ENCODE measurements at places on chromosomes 3 and 15.

- no peak for DNase-seq
These were observed 51.3 kb downstream of the TPRG1 start for GRCh38 chr3:189222927-189223636.

DNA sequence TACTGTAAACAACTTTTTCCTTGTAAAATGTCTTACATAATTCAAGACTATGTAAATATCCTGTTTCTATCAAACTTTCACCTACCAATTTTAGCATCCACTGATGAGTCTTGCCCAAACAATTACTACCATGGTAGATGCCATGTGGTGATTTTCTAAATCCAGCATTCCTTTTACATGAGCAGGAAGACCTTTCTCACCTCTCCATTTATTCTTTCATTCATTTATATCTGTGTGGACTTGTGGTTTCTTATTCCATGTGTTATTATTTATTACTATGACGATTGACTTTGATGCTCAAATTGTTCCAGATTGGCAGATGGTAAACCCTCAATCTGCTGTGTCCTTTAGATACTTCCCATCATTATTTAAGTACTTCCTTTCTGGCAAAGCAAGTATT is 62.4 kb downstream of the IFT57 start:
- no peak for DNase-seq

GRCh38 chr15:80003171-80003570 is 32.2 kb upstream of the BCL2A1 start:
- no peak for DNase-seq

- no peak for DNase-seq
These were observed 381.1 kb downstream of the CTNNB1 start for GRCh38 chr3:41580274-41580959.

- DNase-seq = no peak
These were observed 283.2 kb upstream of the KCNH8 start for GRCh38 chr3:18864933-18865731.

- no peak for DNase-seq
These were observed 7.7 kb downstream of the ASTE1 start for GRCh38 chr3:131018970-131019369.

DNA sequence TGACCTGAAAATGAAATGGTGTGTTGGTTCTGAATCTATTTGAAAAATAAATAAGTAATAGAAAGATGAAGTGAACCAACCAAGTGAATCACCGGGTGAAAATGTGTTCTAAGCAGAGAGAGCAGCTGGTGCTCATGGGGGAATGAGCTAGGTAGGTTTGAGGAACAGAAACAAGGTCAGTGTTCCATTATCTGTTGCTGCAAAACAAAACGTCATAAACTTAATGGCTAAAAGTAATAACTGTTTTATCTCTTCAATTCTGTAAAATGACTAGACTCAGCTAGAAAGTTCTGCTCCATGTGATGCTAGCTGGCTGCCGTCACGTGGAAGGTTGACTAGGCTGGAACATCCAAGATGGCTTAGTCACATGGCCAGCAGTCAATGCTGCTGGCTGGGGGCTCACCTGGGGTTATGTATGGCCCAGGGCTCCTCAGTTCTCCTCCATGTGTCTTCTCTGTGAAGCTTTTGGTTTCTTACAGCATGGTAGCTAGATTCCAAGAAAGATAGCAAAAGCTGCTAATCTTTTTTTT is 13.3 kb upstream of the SH3BP5 start:
- DNase-seq = peak; percentile 25

DNA sequence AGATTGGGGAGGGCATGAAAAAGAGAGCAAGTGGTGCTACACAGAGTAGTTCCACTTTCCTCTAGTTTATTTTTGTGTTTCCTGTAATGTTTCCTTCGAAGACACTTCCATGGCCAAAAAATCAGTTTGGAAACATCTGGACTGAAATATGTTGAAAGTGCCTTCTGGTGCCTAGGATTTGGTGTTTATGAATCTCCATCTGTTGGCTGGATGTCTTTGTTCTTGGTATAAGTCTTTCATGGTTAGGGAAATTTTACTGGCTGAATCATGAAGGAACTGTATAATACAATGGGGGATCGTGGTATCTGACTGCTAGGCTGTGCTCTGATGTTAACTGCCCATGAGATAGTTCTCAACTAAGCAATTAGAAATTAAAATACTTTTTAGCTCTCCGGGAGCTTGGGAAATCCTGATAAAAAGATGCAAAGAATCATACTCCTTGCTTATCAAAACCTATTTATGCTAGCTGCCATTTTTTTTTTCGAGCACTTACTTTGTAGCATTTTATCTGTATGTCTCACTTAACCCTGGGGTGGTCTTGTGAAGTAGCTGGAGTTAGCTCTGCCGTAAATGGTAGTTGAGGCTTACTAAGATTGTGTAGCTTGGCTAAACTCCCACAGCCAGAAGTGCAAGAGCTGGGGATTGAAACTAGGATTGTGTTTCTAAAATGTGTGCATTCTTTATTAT is 21.9 kb downstream of the AKAP13 start:
- DNase-seq = no peak

GRCh38 chr15:86066174-86066834 is 13.4 kb upstream of the AGBL1 start:
- no peak for DNase-seq

GRCh38 chr15:99042892-99043291 is 35.3 kb upstream of the PGPEP1L start:
- DNase-seq = no peak

GRCh38 chr3:183151086-183151485 is 11.4 kb downstream of the LAMP3 start:
- DNase-seq = no peak

- DNase-seq = no peak
These were observed 667 bp downstream of the CEMIP start for GRCh38 chr15:80779658-80780415.

DNA sequence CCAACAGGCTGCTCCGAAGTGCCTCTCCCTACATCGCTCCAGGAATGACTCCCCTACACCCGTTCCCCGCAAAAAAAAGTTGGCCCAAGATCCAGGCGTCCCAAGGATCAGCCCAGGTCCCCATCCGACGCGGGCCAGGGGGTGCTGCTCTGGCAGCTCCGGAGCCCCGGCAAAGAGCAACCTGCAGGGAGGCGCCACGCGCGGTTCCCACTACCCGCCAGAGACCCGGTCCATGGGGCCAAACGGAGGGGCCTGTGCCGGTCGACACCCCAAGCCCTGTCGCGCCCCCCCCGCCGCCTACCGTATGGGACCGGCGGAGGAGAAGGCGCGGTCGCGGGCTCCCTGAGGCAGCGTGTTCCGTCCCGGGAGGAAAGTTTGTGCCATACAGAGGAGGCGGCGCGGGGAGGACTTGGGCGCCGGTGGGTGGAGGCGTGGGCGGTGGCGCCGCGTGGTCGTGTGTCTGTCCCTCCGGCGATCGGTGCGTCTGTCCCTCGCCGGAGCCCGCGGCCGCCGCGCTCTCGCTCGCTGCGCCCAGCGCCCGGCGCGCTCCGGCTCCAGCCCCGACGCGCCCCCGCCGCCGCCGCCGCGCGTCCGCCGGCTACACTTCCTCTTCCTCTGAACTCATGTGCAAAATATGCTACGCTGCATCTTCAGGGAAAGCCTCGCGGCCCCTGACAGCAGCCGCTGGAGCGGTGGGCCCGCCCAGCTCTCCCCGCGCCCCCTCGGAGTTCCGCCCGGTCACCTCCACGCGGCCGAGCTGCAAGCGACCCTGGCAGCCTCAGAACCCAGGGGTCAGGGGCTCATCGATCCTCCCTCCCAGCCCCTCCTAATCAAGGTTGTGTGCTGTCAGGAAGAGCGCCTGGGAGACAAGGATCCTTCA is at the start of gene RFTN1:
Gene RFTN1, minus strand, starts transcription at position 559 of the 880 bp plus-strand sequence. CDS start 19,830 bp downstream, outside the sequence.
- no peak for DNase-seq

- DNase-seq = peak; percentile 45
These were observed 207.1 kb downstream of the TP63 start for GRCh38 chr3:189838291-189838690.

GRCh38 chr3:72891053-72891855 is 3.4 kb downstream of the GXYLT2 start:
- no peak for DNase-seq

GRCh38 chr3:127194601-127195187 is 1.8 kb downstream of the PRR23E start:
- DNase-seq = no peak

DNA sequence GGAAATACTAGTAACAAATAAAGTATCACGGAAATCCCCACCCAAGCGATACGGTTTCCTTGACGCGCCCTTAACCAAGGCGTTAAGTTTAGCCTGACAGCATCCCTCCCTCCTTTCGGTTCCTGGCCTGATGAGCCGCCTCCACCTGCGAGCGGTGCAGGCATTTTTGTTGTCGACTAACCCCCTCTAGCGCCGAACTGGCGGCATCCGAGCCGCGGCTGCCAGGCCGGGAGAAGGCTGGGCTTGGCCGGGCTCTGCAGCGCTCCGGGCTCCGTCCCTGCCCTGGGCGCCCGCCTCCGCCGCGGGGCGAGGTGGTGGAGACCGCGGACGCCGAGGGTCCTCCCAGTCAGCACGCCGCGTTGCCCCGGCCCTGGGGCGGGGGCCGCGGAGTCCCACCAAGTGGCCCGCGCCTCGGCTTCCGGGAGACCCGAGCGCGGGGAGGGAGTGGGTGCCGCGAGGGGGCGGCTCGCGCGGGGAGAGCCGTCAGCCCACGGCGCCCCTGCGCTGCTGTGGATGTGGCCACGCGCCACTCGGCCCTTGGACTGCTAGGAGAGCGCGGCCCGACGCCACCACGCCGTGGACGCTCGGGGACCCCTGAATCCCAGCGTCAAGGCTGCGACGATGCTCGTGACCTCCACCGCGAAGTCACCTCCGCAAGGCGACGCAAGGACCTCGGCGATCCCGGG is 1.1 kb upstream of the EPHA6 start:
- DNase-seq = no peak

DNA sequence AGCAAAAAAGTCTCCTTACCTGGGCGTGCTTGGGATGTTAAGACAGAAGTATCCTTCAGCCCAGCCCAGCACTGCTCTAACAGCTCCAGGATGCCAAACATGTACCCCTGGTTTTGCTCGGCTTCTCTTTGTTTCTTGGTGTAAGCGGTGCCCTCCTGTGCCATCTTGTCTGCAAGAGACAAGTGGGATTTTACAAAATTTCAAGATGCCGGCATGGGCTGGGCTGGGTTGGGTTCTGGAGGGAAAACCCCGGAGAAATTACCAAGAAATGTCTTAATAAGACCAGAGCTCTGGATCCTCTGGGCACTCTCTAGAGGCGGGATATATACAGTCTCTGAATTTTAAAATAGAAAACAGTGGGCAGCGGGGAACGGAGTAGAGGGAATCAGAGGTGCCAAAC is 4.6 kb upstream of the SOX14 start:
- DNase-seq = no peak

DNA sequence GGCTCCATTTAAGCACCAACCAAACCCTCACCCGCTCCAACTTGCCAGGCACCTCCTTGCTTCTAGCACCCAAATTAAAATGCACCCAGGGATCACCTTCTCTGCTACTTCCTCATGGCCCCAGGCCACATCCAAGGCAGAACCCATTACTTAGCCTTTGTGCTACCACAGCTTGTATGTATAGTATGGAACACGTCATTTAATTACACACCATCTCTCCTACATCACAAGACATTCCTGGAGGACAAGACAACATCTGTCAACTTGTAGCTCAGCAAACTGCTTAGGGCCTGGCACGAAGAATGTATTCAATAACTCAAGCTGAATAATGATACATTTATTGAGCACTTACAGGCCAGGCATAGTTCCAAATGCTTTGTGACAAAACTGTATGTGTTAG is 23.3 kb downstream of the ZDHHC3 start:
- DNase-seq = no peak

GRCh38 chr3:128080323-128081080 is 28.3 kb downstream of the SEC61A1 start:
- no peak for DNase-seq

- DNase-seq = no peak
These were observed 33.0 kb downstream of the FBXL22 start for GRCh38 chr15:63630036-63630751.

GRCh38 chr15:30650012-30650929 is 24.3 kb downstream of the ARHGAP11B start:
- DNase-seq = no peak

DNA sequence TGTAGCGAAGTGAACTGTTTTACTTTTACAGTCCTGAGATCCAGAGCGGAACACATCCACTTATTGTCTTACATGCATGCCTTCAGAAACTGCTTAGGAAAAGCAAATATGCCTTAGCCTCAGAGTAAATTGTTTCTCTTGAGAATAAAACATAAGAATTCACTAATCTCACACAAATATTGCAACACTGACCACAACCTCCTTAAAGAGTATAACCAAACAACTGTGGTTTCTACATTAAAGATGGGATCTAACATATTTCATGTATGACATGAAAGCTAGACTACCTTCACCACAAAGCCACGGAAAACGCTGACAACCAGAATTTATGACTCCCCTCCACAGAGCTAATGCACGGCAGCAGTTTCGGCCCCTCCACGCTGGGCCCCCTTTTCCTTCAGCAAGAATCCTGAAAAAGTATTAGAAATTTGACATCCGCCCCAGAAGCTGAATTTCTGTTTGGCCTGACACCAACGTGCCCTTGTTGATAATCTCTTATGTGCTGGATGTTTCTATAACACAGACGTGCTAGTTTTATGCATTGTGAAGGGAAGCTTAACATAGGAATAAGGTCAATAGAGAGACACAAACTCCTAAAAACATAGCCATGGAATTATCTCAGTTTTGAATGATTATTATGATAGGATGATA is 84.6 kb downstream of the GREM1 start:
- DNase-seq = no peak

DNA sequence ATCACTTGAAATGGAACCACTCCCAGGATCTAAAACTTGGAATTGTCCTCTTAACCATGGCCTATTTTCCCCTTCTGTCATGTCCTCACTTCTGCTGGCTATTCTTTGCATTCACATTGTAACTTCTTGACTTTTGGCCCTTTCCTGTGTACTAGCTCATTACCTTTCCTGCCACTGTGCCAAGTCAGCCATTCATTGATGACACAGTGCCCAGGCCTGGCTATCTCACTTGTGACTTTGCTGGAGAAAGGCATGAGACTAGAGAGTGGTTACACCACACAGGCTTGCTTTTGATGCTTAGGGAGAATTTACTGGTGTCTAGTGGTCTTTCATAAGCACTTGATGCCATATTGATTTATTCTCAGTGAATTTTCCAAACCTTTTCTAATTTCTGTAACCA is 101.1 kb downstream of the NR1D2 start:
- no peak for DNase-seq

DNA sequence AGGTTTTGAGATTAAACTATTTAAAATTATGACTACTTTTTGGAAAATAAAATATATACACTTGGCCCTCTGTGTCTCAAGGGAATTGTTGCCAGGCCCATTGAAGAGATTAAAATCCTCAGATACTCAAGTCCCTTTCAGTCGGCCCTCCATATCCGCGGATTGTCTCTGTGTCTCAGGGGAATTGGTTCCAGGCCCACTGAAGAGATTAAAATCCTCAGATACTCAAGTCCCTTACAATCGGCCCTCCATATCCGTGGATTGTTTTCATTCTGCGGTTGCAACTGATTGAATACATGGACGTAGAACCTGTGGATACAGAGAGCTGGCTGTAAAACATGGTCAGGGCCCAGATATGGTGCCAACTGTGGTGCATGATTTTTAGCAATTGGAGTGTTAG is 15.7 kb upstream of the LRCH3 start:
- DNase-seq = no peak

All from SIG-M5 (cell line).